ENCODE measurements at places on chromosomes 4 and X.
A peak's percentile ranks its signal among the peaks of the same experiment; 100 is the strongest.

DNA sequence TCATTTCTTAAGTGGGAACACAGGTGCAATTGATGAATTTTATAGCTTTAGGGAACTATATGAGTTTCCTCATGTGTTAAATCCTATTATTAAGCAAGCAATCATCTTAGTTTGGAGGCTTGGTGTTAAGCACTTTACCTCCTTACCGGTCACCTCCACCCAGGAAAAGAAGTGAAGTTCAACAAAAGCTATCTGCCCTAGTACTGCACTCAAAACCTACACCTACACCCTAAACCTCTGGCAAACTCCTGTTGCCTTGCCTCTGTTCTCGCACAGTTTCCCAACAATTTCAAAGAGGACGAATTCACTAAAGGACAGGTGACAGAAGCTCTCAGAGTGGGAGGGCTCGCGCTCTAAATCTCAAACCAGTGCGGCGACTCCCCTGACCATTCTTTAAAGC is 85.7 kb upstream of the TENT5D start:
- DNase-seq = no peak

DNA sequence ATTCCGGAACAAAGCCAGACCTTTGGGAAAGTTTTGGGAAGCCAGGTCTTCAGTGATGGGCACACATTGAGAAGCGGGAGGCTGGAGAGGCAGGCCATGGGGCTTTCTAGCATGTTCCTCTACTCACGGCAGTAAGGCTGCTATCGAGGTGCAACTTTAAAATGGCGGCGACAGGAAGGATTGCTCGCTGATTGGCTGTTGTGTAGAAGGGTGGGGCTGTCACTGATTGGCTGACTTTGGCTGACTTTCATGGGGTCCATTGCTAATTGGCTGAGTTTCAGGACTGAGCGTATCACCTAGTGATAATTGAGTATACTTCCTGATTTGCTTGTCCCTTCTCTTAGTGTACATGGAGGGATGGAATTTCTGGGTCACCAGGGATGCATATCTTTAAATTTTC is 19.7 kb upstream of the GLOD5 start:
- no peak for DNase-seq

DNA sequence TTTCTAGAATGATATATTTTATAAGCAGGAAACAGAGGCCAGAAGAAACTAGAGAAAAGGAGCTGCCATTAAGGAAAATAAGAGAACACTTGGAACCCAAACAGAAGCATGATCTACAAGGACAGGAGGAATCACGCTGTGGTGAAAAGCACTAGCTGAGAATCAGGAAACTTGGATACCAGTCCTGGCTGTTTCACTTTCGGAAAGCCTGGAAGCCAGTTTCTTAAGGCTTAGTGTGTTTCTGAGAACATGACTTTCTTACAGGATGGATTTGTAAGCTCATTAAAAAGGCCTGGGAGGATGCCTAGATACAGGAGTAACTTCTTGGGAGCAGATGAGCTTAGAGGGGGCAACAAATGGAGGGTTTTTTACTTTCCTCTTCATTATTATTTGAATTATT is 36.9 kb downstream of the TLL1 start:
- DNase-seq = no peak

DNA sequence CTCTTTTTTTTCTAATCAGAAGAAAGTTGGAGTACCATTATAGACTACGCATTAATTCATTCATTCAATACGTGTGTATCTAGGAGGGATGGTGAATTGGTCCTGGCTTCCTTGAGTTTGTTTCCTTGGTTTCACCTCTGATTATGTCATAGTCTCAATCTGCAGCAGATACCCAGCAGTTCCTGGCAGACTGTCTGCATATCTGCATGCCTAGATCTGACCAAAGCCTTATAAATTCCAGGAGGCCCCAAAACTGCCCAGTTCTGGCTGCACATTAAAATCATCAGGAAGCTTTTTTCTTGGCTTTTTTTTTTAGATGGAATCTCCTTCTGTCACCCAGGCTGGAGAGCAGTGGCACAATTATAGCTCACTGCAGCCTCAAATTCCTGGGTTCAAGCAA is 27.2 kb upstream of the SLC34A2 start:
- DNase-seq = no peak

DNA sequence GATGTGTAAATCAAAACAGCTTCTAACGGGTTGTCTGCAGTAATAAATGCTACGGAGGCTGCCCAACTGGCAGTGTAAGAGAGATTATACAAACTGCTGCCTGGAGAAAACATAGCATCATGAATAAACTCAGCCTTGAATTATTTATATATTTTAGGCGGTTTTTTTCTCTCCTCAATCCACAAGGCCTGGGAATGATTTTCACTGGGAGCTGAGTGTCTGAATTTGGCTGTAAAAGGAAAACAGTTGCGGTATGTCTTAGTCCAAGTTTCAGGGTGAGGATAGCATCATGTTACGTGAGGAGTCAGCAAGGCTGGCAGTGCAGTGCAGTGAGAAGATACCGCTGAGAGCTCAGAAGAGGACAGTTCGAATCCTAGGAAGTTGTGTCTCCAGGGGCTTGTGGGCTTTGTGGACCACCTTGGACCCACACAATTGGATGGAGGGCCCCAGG is 291.5 kb upstream of the BOD1L1 start:
- no peak for DNase-seq

DNA sequence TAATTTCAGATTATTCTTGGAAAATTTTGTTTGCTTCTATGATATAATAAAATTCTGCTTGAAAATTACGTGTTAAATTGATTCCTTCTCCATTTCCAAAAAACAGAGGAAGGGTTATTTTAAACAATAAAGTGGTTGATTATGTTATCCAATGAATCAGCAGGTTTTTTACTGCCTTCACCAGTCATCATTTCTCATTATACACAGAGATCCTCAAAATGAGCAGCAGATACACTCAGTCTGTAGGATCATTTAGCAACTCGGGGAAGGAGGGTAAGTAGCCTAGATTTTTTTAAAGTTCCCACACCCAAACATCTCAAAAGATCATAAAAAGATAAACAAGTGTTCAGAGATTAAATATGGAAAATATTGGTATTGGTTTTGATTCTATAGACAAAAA is 6.8 kb upstream of the TMEM144 start:
- DNase-seq = no peak

GRCh38 chr4:23423540-23423939 is 466.3 kb downstream of the PPARGC1A start:
- DNase-seq = no peak

GRCh38 chrX:4764888-4765287 is 1051.4 kb upstream of the PRKX start:
- DNase-seq = no peak

- DNase-seq = no peak
Observed at GRCh38 chr4:147104768-147105167, 159.1 kb upstream of the TTC29 start.

- DNase-seq = no peak
Observed at GRCh38 chrX:46260499-46260898, 284.7 kb downstream of the ZNF674 start.

DNA sequence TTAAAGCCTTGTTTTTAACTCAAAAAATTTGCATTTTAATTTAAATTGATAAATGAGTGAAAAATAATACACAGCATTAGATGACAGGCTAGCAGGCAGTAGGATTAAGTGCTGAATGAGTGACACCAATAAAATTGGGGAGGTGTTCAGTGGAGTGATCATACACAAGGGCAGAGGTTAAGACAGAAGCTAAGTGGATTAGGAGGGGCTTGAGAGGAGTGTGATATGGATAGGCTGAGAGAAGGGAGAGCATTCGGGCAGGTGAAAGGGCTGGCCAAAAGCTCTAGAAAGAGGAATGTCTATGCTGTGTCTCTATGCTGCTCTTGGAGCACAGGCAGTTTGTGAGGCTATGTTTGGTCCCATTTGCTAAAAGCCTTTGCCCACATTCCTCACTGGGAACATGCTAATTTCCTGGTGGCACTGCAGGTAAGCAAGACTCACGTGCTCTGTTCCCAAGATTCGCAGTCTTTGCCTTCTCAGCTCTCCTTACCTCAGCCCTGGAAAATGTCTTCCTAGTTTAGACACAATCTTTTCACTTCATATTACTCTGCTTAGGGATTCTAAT is 52.8 kb upstream of the CCSER1 start:
- DNase-seq = no peak

GRCh38 chrX:13283950-13284546 is 35.8 kb downstream of the ATXN3L start:
- DNase-seq = no peak

- DNase-seq = no peak
Observed at GRCh38 chrX:149467461-149467860, 37.6 kb downstream of the IDS start.

GRCh38 chr4:28296239-28296638 is 1435.6 kb downstream of the STIM2 start:
- no peak for DNase-seq

- no peak for DNase-seq
Observed at GRCh38 chr4:102444752-102445151, 56.4 kb upstream of the NFKB1 start.

DNA sequence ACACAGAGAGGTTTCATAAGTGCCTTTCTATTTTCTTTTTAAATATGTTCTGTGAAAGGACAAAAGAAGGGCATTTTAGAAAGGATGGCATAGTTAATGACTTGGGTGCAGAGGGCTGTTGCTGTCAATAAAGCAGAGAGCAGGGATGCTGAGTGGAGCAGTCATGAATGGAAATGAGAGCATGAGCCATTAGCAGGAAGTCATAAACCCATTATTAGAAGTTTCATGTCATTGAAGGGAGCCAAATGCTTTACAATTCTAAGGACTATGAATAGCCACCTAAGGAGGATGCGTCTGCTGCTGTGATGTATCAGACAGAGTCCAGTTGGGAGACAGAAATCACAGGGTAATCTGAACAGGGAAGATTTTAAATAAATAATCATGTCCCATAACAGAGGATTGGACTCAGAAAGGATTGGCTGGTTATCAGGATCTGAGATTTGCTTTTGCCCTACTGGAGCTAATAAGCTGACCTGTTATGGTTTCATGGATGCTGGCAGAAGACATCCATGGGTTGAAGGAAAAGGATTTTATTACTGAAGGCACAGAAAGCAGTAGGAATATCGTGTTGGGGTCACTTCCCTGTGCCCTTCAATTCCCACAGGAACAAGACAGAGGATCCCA is 47.5 kb upstream of the WDR19 start:
- no peak for DNase-seq

DNA sequence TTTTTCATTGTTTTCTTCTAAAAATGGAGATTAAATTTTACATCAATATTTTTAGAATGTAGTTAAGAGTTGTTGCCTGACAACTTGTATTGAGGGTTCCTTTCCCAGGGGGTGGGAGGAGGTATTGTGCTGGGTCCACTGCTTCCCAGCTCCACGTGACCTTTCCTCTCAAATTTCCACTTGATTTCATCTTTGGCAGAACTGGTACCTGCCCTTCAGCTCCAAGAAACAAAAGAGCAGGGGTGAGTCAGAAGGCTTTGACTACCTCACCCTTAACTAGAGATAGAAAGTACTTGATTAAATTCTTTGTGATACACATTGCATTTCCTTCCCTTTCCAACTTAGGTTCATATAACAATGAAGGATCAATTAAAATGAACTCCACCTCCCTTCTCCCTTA is 19.7 kb downstream of the TRIM2 start:
- DNase-seq = no peak

DNA sequence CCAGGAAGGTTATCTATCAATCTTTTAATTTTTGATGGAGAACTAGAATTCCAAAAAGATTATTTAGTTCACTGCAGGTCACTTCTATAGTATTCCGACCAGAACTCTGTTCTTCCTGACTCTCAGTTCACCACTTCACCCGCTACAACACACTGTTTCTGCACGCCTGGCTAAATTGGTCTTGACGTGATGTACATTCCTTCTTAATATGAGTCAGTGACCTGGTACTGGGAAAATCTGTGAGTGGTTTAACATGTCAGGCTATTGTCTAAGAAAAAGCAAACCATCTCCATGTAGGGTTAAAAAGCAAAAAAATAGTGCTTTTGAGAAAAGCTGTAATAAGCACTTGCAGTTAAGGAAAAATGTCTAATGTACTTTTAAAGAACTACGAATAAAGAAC is 120.4 kb downstream of the NDST3 start:
- DNase-seq = no peak

DNA sequence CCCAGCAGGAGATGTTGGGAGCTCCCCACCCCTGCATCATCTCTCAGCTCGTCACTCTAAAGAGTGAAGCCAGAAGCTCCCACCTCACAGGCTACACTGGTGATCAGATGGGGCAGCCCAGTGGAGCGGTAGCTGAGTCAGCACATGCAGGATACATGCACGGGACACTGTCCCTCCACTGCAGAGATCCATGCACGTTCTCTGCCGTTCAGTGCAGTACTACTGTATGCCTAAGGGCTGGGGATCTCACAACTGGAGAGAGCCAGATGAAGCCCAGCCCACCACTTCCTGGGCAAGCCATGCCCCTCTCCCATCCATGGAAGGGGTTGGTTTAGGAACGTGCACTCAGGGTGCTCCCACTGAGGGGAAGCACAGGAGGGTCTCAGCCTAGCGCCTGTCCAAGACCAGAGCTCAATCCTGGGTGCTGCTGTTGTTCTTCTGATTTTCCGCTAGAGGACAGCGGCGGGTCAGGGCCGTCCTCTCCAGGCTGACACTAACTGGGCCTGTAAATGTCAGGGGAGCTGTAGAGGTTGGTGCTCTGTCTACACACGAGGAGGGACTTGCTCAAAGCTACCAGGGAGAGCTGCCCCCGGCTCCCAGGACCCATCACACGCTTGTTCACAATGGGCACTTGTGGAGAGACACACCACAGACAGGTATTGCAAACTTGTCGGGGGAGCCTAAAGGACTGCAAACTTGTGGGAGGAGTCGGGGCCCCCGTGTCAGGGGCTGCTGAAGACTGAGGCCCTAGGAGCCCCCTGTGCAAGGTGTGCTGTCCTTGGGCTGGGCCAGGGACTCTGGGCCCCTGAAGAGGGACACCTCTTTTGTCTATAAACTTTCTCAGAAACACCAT is 18.2 kb upstream of the ABLIM2 start:
- DNase-seq = no peak

DNA sequence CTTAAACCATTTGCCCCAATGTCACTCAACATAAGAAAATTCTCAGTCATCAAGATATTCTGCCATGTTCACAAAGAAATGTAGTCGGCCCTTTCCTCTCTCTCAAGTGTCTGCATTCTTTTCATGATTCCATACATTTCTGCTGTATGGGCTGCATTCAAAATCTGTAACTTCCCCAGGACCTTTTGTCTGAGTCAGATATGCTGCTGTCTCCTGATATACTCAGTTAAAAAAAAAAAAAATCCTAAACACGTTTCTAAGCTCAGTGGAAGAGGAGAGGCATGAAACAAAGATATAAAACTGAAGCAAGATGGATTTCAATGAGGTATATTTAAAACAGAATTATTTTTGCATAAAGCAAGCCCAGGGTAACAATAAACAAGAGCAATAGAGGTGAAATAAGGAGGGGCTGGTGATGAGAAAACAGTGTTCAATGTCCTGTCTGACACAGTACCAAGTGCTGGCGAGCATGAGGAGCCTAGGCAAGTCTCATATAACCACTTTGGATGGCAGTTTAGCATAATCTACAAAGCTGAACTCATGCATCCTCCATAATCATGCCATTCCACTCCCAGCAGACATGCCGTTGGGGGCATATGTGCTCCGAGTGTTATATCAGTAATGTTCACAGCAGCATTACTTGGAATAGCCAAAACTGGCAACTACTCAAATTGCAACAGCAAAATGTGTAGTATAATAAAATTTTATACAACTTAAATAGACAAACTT is 76.7 kb downstream of the MANBA start:
- no peak for DNase-seq

GRCh38 chrX:153926858-153927671 is 1.0 kb upstream of the ARHGAP4 start:
- peak; percentile 60 for DNase-seq
